ENCODE measurements at places on chromosomes 4 and X.

GRCh38 chr4:89541998-89542397 is 234.4 kb upstream of the GPRIN3 start:
- DNase-seq = no peak

DNA sequence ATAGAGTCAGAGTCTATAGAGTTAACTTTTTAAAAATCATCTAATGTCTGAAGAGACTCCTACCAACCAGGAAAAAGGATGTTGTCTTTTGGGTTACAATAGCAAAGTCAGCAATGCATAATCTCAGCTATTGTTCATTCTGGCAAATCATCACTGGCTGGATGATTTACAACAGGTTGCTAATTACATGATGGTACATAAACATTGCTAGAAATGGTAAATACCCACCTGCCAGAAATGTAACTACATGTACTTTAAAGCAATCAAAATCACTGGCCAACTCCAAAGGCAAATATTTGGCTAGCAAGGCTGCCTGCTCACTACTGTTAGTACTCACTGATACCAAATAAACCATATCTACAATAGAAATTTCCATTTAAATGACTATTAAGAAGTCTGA is 91.1 kb downstream of the PPP3CA start:
- no peak for DNase-seq

DNA sequence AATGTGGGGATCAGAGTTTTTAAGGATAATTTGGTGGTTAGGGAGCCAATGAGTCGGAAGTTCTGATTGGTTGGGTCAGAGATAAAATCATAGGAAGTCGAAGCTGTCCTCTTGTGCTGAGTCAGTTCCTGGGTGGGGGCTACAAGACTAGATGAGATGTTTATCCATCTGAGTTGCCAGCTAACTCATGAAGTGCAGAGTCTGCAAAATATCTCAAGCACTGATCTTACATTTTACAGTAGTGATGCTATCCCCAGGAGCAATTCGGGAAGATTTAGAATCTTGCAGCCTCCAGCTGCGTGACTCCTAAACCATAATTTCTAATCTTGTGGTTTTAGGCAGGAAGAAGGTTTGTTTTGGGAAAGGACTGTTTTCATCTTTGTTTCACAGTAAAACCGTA is 565.8 kb upstream of the SPANXN1 start:
- DNase-seq = no peak

- DNase-seq = no peak
Observed at GRCh38 chr4:9602389-9602914, 158.2 kb downstream of the DEFB131A start.

DNA sequence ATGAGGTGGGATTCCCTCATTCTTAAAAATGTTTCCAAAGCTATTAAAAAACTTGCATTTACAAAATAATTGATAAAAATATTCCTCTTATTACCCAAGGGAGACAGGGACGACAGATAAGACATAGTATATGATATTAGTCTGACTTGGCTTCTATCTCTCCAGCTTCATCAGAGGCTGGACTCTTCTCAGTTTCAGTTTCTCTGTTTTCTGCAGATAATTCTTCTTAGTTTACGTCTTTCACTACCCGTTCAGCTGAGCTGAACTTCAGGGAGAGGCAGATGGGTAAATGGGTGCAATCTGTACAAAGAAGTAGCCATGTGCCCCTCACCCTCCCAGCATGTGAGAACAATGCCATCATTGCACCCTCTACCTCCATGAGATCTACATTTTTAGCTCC is 214.0 kb upstream of the SLIT2 start:
- DNase-seq = no peak

- DNase-seq = no peak
Observed at GRCh38 chr4:122065915-122066314, 86.2 kb upstream of the BLTP1 start.

GRCh38 chr4:99383833-99384392 is 31.4 kb upstream of the ADH1C start:
- DNase-seq = no peak

DNA sequence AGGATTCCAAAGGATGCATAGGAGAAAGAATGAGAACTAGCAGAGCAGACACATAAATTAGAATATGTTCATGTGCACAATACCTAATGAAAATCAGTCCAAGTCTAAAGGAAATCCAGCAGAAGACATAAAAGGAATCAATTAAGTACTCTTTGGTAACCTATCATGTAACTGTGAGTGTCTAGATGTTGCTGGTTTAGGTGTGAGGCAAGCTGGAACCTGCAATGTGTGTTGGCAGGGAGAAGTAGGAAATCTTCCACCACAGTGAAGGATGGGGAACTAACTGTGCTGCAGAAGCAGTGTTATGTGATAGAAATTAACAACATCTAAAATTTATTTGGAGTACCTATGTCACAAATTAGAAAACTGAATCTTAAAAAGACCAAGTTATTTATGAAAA is 330.8 kb upstream of the DKK2 start:
- DNase-seq = no peak

- no peak for DNase-seq
Observed at GRCh38 chr4:35900286-35901243, 343.7 kb downstream of the ARAP2 start.

DNA sequence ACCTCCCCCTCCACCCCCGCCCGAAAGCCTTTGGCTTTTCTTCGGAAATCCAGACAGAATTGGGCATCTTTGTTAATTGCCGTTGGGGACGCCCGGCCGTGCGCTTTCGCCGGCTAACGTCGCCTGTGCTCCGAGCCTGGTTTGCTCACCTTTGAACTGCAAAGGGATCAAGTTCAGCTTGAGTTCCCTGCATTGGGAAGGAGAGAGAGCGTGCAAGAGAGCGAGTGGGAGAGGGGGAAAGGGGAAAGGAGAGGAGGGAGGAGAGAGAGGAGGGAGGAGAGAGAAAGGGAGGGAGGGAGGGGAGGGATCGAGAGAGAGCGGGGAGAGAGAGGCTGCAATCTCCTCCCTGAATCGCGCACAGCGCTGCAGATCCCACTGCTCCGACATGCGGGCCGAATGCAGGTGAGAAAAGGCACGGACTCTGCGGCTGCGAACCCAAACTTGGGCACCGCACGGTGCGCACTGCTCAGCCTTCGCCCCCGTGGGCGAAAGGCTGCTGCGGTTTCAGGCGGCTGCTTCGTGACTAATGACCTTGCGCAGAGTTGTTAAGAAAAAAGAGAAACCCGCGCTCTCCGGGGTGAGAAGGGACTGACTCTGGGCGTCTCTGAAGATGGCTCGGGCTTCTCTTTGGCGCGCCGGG is at the start of gene PCDH7:
PCDH7 (plus strand) TSS at position 349 of the 640 bp plus-strand sequence. CDS start 1,054 bp downstream, outside the sequence.
- DNase-seq = no peak

GRCh38 chr4:158995040-158995439 is 107.8 kb upstream of the RAPGEF2 start:
- no peak for DNase-seq

- DNase-seq = no peak
Observed at GRCh38 chr4:6928081-6928480, 18.5 kb downstream of the TBC1D14 start.

- DNase-seq = no peak
Observed at GRCh38 chr4:7831858-7832730, 107.6 kb downstream of the AFAP1 start.

DNA sequence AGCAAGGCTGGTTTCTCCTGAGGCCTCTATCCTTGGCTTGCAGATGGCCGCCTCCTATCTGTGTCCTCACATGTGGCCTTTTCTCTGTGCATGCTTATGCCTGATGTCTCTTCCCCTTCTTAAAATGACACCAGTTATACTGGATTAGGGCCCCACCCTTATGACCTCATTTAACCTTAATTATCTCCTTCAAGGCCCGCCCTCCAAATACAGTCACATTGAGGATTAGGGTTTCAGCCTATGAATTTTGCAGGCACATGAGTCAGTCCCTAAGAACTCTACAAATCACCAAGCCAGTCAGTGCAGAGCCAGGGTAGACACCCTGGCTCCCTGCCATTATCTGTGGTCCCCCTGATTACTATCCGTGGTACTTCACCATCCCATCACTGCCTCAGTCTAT is 51.6 kb downstream of the MAML3 start:
- DNase-seq = no peak

DNA sequence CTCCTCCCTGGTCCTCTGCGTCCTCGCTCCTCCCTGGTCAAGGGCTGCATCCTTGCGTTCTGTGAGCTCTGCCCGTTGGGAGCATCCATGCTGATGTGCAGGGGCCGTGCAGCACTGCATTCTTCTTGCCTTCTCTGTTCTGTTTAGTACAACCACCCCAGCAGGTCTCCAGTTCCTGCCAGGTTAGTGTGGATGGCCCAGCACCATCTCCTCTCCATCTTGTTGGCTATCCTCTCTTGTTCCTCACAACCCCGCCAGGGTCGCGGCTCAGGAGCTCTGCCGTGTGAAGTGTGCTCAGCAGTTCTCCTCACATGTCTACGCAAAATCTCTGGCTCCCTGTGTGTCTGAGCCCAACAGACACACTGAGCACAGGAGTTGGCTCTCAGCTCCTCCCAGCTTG is 10.4 kb upstream of the MAEA start:
- DNase-seq = no peak

- no peak for DNase-seq
Observed at GRCh38 chrX:16953606-16954211, 7.3 kb downstream of the REPS2 start.

DNA sequence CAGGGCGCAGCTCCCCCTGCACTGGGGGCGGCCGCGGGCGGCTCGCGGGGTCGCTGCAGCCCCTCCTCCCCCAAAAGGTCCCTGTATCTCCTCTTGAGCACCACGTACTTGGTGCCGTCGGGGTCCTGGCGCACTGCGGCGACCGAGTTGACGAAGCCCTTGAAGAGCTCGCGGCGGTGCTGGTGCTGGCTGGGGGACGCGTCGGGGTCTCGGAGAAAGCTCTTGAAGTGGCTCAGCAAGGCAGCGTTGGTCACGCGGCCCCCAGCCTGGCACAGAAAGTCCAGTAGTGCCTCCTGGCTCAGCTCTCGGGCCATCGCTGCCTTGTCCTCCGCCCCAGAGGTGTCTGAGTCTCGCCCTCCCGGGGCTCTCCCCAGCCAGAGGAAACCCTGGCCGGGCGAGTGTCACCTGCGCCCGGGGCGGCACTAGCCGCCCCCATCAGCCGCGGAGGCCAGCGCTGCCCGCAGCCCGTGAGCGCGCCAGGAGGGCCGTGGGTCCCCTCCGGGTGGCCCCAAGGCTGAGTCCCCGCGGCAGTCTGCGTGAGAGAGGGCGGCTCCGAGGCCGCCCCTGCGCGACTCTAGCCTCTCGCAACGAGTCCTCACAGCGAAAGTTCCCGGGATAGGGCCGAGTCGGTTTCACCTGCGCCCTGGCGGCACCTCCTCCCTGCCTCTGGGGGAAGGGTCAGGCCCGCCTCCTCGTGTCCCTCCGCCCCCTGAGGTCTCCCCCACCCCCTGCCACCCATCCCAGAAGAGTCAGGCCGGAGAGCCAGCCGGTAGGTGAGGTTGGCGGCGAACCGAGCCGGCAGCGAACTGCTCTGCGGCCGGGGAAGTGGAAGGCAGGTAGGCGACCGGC is at the start of gene SOWAHB:
SOWAHB (minus strand) TSS at position 609 of the 849 bp plus-strand sequence; CDS start at position 314, 295 bp downstream.
- no peak for DNase-seq

DNA sequence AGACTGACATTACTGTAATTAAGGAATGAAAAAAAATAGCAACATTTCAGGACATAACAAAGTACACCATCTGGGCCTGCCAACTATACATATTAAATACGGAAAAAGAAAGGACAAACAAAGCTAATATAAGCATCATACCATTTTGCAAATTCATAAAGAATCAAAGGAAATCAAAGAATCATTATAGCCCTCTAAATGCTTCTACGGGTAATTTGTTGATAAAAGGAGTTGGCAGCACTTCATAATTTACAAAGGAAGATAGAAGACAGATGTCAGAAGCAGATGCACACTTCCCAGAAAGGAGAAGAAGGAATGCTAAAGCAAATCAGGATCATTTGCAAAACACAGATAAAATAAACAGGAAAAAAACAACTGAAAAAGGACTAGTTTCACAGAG is 1757.3 kb downstream of the PCDH7 start:
- DNase-seq = no peak

- DNase-seq = no peak
Observed at GRCh38 chr4:81505726-81506125, 34.0 kb upstream of the RASGEF1B start.

- DNase-seq = no peak
Observed at GRCh38 chr4:38788317-38788716, 5.5 kb upstream of the TLR10 start.
